Sciatic nerve (tissue), 2 donors: ENCODE measurements at places on chromosomes 7 and 10. TPM values are rescaled to one million over a fixed set of nuclear protein-coding genes. Genes with fewer than 3 reads are reported as not detected.

ZNF117 gene
- 24.4 TPM for total RNA-seq

KIF5B gene
- total RNA-seq, result 125 TPM

KLF6 gene
- total RNA-seq, result 273 TPM

SLC39A12 gene
- not detected for total RNA-seq

LSM8 gene
- 36.9 TPM for total RNA-seq

FRMPD2 gene
- 0.13 TPM for total RNA-seq

PTN gene
- 5.6 TPM for total RNA-seq

AEBP1 gene
- total RNA-seq, result 236 TPM

KLF14 gene
- total RNA-seq, result 1.1 TPM

LFNG gene
- total RNA-seq, result 20.1 TPM

PON1 gene
- not detected for total RNA-seq

TMEM140 gene
- total RNA-seq, result 29.4 TPM

TRIM56 gene
- 47.1 TPM for total RNA-seq

CPEB3 gene
- 6.2 TPM for total RNA-seq

KLHDC10 gene
- total RNA-seq, result 35.2 TPM

SPDYE8 gene
- total RNA-seq, result not detected

ARHGEF35 gene
- total RNA-seq, result 5.3 TPM

WDR11 gene
- total RNA-seq, result 62.2 TPM

TMEM184A gene
- total RNA-seq, result 0.27 TPM

SKIDA1 gene
- total RNA-seq, result 3.1 TPM

NPSR1 gene
- total RNA-seq, result not detected

SUV39H2 gene
- 4.8 TPM for total RNA-seq

ANKRD7 gene
- 1.0 TPM for total RNA-seq

NPTX2 gene
- 3.8 TPM for total RNA-seq

C10orf71 gene
- 0.18 TPM for total RNA-seq

ANKRD61 gene
- total RNA-seq, result 0.27 TPM

EPO gene
- not detected for total RNA-seq
